ENCODE measurements at places on chromosomes 11 and 22. TPM values are rescaled to one million over a fixed set of nuclear protein-coding genes. Genes with fewer than 3 reads are reported as not detected.

DNA sequence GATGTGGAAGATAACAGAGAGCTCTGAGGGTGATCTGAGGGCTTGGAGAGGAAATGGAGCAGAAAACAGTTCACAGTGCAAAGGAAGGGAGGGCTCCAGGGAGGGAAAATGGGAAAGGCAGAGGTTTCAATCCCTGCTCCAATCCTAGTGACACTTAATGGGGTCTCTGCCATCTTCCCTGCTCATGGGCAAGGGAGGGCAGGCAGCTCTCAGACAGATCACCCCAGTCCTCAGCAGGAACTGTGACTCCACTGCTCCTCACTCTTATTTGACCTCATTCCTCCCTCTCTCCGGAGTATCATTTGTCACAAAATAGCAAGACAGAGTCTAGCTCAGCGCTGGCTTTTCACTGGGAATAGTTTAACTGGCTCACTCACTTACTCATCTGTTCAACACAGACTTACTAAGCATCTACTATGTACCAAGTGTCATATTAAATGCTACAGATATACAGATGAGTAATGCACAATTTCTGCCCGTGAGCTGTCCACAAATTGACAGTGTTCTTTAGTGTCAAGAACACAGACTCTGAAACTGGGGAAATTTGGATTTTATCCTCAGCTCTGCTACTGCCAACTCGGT lies 817.4 kb downstream of the OPCML start:
- no peak for DNase-seq
- no peaks in the 10 kb centered on the region for H3K4me1 ChIP-seq
- no peaks in the 10 kb centered on the region for H3K27me3 ChIP-seq
- no peaks in the 10 kb centered on the region for H3K36me3 ChIP-seq
- no peak overlapping the region for H3K27ac ChIP-seq

Gene PDE2A
- total RNA-seq: 57.0 TPM

DNA sequence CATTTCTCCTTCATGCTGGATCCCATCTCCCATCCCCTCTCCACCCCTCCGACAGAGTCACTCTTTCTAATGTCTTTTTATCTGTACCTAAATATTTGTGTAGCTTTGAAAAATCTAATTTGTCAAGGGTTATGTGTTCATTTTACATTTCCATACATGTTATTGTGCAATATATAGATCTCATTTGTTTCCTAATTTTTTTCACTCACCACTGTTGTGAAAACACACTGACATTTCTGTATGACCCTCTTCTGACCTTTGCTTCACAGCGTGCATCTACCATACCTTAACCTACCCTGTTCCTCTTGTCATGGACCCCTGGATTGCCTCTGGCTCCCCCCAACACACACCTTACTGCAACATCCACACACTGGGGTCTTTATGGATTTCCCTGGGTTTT lies 942.9 kb downstream of the TBC1D22A start:
- no peak for DNase-seq
- no peak overlapping the region for H3K27ac ChIP-seq
- no peaks in the 10 kb centered on the region for H3K27me3 ChIP-seq

Gene MLC1
- 29.2 TPM for total RNA-seq

Gene SORL1
- 38.3 TPM for total RNA-seq

- no peak for DNase-seq
- no peak overlapping the region for H3K4me3 ChIP-seq
- H3K27ac ChIP-seq: no peak overlapping the region
- H3K36me3 ChIP-seq: no peaks in the 10 kb centered on the region
- H3K4me1 ChIP-seq: no peaks in the 10 kb centered on the region
- H3K27me3 ChIP-seq: no peaks in the 10 kb centered on the region
These were observed 22.5 kb downstream of the TECTA start for GRCh38 chr11:121123496-121124069.

- H3K27ac ChIP-seq: no peak overlapping the region
- H3K4me3 ChIP-seq: no peak overlapping the region
- H3K36me3 ChIP-seq: no peaks in the 10 kb centered on the region
- no peak for DNase-seq
These were observed 390.3 kb downstream of the SHANK2 start for GRCh38 chr11:70862093-70862492.

GRCh38 chr22:28674121-28674563 lies 5.5 kb downstream of the TTC28 start:
- H3K36me3 ChIP-seq: no peaks in the 10 kb centered on the region
- H3K4me1 ChIP-seq: no peaks in the 10 kb centered on the region
- H3K27me3 ChIP-seq: no peaks in the 10 kb centered on the region
- no peak overlapping the region for H3K4me3 ChIP-seq
- H3K27ac ChIP-seq: no peak overlapping the region

DNA sequence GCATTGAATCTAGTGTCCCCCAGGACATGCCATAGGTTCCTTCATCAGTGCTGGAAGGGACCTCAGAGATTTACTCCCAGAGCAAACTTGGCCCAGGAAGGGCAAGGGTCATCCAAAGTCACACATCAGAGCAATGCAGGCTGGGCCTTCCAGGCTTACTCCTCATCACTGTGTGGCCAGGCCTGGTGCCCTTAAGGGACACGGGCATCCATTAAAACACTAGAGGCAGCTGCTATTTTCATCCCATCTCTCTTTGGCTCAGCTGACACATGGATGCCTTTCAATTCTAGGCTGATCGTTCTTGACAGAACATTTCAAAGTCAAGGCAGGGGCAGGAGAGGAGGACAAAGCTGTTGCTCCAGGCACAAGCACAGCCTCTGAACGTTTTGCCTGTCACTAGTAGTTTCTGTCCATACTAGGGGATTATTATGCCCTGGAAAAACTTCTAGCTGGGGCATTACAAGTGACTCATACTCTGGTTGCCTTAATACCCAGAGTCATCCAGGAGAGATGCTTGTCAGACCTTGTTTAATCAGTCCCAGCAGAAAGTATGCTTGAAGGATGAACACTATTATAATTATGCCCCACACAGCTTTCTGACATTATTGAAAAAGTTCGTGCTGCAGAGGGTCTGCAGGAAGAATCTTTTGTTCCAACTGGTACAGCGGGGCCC lies 240.3 kb downstream of the TENM4 start:
- H3K4me3 ChIP-seq: no peak overlapping the region
- peaks cover 3% of the 10 kb centered on the region for H3K4me1 ChIP-seq
- H3K27me3 ChIP-seq: no peaks in the 10 kb centered on the region

Gene ZNF70
- 4.9 TPM for total RNA-seq

Measured in vagina (tissue), 2 donors.